NCI-H524 treated with DMSO at 0.1 percent for 48 hours (cell line): ENCODE measurements at places on chromosomes 11 and 22.

DNA sequence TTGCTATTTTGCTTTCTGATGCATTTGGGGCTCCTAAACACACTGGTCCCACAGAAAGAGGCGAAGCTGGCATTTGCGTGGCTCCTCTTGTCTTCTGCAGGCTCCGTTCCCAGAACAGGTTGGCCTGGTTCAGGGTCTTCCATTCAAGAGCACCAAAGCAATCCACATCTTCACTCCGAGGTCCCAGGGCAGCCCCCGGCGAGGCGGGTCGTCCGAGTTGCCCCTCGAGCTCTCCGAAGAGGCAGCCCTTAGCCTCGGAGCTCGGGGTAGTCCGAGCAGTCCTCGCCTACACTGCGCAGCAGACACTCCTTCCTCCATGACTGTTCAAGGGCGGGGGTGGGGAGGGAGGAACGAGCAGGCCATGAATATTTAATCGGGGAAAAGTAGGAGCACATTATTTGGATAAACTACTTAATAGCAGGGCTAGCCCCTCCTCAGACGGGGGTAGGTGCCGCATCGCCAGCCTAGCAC lies 321.3 kb downstream of the BLID start:
- no peak for DNase-seq

DNA sequence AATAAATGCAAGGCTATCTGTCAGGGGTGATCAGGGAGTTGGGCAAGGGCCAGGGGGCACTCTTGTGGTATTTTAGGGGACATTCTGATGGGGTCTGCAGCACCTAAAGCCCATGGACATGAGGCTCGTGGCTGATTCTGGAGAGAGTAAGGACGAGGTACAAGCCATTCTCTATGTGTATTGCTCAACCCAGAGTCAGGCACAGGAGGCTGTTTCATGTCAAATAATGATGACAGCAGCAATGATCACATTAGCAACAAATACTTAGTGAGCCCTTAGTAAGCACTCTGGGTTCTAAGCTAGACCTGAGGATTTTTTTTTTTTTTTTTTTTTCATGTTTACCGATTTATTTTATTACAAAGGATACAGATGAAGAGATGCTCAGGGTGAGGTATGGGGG lies 83.5 kb upstream of the THY1 start:
- no peak for DNase-seq

DNA sequence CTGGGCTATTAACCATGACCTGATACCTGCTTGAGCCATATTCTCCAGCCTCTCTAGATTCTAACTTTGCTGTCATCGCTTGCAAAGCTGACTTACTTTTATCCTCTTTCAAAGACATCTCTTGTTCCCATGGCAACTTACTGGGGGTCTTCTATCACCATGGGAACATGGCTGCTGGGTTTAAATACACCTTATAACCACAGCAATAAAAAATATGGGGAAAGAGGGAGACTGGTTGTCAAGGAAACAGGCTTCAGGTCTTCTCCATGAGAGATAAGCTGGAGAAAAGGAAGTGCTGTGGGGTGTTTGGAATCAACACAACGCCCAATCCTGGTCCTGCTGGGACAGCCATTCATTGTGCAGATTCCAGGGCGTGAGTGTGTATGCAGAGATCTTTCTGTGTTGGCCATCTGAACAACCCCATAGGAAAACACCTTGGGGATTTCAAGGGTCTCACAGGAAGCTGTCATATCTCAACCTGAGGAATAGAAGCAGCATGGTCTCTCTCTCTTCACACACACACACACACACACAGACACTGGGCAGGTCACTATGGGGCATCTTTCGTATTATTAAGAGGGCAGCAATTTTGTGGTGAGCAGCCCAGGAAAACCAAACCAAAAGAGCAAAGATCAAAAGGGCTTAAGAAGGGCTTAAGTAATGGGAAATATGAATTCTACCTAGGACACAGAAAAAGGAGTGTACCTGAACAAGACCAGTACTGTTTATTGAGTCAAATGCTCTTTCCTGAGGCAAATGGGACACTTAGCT lies 344.7 kb upstream of the NCAM1 start:
- DNase-seq = no peak

DNA sequence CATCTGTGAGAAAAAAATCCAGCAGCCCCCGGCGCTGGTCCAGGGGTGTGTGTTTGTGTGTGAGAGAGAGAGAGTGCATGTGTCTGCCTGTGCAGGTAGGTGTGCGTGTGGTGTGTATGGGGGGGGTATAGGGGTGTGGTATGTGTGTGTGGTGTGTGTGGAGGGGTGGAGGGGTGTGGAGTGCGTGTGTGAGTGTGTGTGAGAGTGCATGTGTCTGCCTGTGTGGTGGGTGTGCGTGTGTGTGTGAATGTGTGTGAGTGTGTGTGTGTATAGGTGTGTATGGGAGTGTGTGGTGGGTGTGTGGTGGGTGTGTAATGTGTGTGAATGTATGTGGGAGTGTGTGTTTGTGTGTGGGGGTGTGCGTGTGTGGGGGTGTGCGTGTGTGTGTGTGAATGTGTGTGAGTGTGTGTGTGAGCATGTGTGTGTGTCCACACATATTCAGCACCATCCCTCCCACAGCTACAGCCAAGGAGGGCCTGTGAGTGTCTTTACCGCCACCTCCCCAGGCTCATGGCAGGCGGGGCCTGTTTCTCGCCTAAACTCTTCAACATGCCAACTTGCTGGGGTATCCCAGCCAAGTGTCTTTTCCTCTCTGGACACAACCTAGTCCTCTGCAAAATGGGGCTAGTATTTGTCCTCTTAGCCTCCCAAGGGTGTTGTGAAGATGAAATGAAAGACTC lies 11.9 kb downstream of the LMO1 start:
- no peak for DNase-seq

- no peak for DNase-seq
These were observed 15.8 kb downstream of the OR2AG2 start for GRCh38 chr11:6755953-6756347.
